Sigmoid colon (tissue), 7 donors: ENCODE measurements at places on chromosomes 2 and 18. TPM values are rescaled to one million over a fixed set of nuclear protein-coding genes. Genes with fewer than 3 reads are reported as not detected.
A peak's percentile ranks its signal among the peaks of the same experiment; 100 is the strongest.

GRCh38 chr2:112832841-112833638, 3.5 kb downstream of the IL1B start:
- H3K4me1 ChIP-seq, result no peaks in the 10 kb centered on the region
- H3K4me3 ChIP-seq, result no peak overlapping the region
- no peaks in the 10 kb centered on the region for H3K27me3 ChIP-seq
- no peaks in the 10 kb centered on the region for H3K36me3 ChIP-seq
- H3K27ac ChIP-seq, result no peak overlapping the region

DNA sequence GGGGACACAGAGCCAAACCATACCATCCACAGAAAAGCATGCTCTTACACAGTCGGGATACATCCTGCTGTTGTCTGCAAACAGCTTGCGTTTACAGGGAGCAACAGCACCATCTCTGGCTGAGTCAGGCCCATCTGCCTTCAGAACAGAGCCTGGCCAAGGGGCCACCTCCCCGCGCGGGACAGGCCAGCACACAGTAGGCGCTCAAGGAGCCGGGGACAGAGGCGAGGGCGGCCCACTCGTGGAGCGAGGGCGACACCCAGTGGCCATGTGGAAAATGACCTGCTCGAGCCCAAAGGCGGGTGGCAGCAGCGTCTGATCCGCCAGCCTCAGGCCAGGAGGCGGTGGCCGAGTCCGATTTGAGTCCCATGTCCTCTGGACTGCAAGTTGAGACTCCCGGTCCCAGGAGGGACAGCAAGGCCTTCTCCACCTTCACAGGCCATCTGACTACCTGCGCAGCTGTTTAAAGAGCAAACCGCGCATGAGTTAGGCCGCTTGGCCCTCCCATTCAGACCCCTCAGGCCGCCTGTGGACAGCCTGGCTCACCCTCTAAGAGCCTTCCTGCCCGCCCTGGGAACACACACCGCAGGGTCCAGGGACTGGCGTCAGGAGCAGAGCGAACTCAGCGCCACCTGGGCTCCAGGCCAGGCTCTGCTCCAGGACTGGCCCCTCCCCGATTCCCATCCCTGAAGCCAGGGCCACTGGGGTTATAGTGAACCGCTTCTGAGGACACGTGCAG, 38.3 kb downstream of the TTC32 start:
- H3K36me3 ChIP-seq, result no peaks in the 10 kb centered on the region
- H3K4me1 ChIP-seq, result peaks cover 12% of the 10 kb centered on the region
- no peak overlapping the region for H3K4me3 ChIP-seq
- H3K27me3 ChIP-seq, result no peaks in the 10 kb centered on the region
- peak; percentile 82 for DNase-seq

GRCh38 chr2:194700726-194701125, 956.3 kb upstream of the SLC39A10 start:
- no peaks in the 10 kb centered on the region for H3K27me3 ChIP-seq
- H3K36me3 ChIP-seq, result no peaks in the 10 kb centered on the region
- no peak overlapping the region for H3K4me3 ChIP-seq
- no peak for DNase-seq
- H3K27ac ChIP-seq, result no peak overlapping the region

DNA sequence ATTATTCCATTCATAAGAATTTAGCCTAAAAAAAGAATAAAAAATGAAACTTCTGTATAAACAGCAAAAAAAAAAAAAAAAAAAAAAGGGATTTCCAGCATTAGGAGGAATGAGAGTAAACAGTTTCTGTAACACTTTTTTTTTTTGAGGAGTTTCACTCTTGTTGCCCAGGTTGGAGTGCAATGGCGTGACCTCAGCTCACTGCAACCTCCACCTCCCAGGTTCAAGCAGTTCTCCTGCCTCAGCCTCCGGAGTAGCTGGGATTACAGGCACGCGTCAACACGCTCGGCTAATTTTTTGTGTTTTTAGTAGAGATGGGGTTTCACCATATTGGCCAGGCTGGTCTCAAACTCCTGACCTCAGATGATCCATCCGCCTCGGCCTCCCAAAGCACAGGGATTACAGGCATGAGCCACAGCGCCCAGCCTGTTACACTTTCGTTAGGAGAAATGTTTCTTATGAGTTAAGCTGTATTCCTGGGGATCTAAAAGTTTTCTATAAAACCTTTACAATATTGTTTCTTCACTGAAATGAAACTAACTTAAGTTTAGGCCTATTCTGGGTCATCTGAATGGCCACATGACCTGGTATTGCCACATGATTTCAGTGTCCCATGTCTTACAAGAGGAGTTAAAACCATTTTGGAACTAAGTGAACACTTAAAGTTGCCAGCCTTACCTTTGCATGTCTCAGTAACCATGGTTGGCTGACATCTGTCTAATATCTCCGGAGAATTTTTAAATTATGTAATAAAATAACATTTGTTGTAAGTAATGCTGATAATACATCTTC, 17.5 kb downstream of the SMAD2 start:
- no peak for DNase-seq
- H3K27ac ChIP-seq, result peak overlapping the region; percentile 21
- H3K27me3 ChIP-seq, result no peaks in the 10 kb centered on the region

GRCh38 chr18:10682368-10682714, 156.5 kb downstream of the NAPG start:
- no peaks in the 10 kb centered on the region for H3K27me3 ChIP-seq
- H3K36me3 ChIP-seq, result no peaks in the 10 kb centered on the region
- no peaks in the 10 kb centered on the region for H3K4me1 ChIP-seq
- DNase-seq, result no peak

GRCh38 chr18:45106331-45106774, 425.7 kb downstream of the SETBP1 start:
- no peaks in the 10 kb centered on the region for H3K36me3 ChIP-seq
- H3K27ac ChIP-seq, result no peak overlapping the region
- H3K27me3 ChIP-seq, result no peaks in the 10 kb centered on the region
- no peak overlapping the region for H3K4me3 ChIP-seq

- no peak overlapping the region for H3K27ac ChIP-seq
- DNase-seq, result no peak
- H3K27me3 ChIP-seq, result no peaks in the 10 kb centered on the region
- peaks cover 28% of the 10 kb centered on the region for H3K4me1 ChIP-seq
These were observed 27.2 kb upstream of the RAPH1 start for GRCh38 chr2:203562268-203562667.

DNA sequence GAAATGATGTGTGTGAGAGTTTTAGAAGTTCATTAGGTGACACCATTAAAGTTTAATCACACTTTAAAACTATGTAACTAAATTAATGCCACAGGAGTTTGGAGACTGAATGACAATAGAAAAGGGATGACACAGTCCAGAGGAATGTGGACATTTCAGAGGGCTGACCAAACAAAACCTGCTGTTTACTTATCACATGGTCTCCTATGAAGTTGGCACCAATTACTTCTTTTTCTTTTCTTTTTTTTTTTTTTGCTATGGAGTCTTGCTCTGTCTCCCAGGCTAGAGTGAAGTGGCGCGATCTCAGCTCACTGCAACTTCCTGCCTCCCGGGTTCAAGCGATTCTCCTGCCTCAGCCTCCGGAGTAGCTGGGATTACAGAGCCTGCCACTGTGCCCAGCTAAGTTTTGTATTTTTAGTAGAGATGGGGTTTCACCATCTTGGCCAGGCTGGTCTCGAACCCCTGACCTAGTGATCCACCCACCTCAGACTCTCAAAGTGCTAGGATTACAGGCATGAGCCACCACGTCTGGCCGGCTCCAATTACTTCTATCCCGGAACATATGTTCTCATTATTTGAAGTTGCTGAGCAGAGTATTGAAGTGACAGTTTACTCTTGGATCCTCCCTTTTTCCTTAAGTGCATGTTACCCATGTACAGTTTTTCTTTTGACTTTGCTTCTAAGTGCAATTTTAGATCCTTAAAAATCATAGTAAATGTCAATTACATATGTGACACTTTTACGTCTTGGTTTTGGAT, 4.3 kb downstream of the AGPS start:
- peak overlapping the region; percentile 70 for H3K27ac ChIP-seq
- H3K4me1 ChIP-seq, result no peaks in the 10 kb centered on the region
- no peak overlapping the region for H3K4me3 ChIP-seq
- no peaks in the 10 kb centered on the region for H3K36me3 ChIP-seq
- no peak for DNase-seq
- H3K27me3 ChIP-seq, result no peaks in the 10 kb centered on the region

CCDC150 gene
- 2.1 TPM for total RNA-seq

LRPPRC gene
- total RNA-seq, result 49.7 TPM

FOXI3 gene
- not detected for total RNA-seq

GRCh38 chr2:29106980-29107388, 8.2 kb upstream of the CLIP4 start:
- H3K36me3 ChIP-seq, result no peaks in the 10 kb centered on the region
- H3K27ac ChIP-seq, result no peak overlapping the region
- H3K27me3 ChIP-seq, result no peaks in the 10 kb centered on the region
- no peak for DNase-seq
- H3K4me1 ChIP-seq, result no peaks in the 10 kb centered on the region
- no peak overlapping the region for H3K4me3 ChIP-seq

DNA sequence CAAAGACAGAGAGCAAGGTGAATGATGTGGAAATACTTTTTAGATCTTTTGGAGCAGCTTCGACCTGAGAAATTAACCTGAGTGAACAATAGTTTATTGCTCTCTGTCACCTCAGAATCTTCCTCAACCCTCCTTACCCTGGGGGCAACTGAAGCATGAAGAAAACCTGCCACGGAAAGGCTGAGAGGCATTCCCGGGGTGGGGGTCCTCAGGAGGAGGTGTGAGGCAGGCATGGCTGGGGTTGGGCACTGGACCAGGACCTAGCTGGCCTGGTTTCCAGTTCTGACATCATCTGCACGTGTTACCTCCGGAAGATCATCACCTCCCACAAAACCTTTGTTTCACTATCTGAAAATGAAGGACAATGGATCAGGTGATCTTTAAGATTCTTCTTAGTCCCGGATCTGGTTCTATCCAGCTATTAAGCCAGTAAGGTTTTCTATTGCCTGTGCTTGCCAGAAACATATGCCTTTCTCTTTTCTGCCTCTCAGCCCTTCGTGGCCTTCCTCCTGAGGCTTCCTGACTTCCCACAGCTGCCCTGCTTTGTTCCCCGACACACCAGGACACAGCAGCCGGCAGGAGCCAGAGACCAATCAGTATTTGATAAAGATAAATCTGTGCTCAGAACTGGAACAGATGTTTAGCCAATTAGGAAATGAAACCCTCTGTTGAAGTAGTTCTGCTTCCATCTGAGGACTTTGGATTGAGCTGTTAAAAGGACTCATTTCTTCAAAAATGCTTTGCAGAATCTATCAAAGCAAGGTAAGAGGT, 232.5 kb downstream of the TDRD15 start:
- DNase-seq, result no peak
- H3K4me3 ChIP-seq, result no peak overlapping the region
- no peaks in the 10 kb centered on the region for H3K4me1 ChIP-seq
- no peaks in the 10 kb centered on the region for H3K36me3 ChIP-seq
- no peak overlapping the region for H3K27ac ChIP-seq

DNA sequence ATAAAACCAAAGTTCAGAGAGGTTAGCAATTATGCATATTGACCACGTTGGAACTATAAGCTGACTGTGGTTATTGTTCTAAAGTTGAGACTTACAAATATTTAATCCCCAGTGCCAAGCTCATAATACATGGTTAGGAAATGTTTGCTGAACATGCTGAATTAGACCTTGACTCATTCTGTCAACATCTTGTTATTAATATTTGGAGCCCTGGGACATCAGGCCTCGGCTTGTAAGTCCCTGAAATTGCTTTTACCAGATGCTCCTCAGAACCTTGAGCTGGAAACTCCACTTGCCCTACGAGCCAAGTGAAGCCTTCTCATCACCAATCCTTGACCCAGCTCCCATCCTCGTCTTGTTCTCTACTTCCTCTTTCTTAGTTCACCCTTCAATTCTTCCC, 21.2 kb downstream of the DYNAP start:
- no peaks in the 10 kb centered on the region for H3K4me1 ChIP-seq
- H3K27me3 ChIP-seq, result no peaks in the 10 kb centered on the region
- no peak for DNase-seq
- H3K27ac ChIP-seq, result no peak overlapping the region
- no peak overlapping the region for H3K4me3 ChIP-seq
- no peaks in the 10 kb centered on the region for H3K36me3 ChIP-seq

COL5A2 gene
- total RNA-seq, result 90.5 TPM

RTKN gene
- total RNA-seq, result 14.9 TPM

DNA sequence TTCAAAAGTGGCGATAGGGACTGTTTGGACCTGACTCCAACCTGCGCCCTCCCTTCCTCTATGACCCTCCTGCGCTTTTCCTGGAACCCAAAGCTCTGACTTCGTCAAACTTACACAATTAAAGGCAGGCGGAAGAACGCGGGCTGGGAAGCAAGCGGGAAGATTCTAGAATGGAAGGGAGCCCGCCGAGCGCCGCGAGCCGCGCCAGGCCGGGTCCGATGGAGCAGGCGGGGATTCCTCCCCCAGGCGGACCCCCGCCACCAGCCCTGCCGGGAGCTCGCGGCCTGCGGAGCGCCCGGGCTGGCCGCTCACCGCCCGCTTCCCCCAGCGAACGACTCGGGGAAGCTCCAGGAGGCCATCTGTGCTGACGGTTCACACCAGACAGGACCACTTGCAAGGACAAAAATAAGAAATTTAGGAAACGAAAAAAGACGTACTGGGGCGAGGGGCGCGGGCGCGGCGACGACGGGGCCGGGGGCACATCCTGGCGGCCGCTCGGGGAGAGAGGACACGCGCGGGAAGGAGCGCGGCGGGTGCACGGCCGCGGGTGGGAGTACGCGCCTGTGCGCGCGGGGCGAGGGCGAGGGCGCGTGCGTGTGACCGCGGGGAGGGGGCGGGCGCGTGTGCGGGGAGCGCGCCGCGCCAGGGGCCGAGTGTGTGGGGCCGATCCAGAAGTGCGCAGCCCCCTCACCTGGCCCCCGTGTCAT, 1.1 kb upstream of the SALL3 start:
- no peak for DNase-seq
- peaks cover 37% of the 10 kb centered on the region for H3K4me1 ChIP-seq
- no peak overlapping the region for H3K27ac ChIP-seq
- no peak overlapping the region for H3K4me3 ChIP-seq
